ENCODE measurements at places on chromosomes 6 and 20.

- no peak for DNase-seq
These were observed 51.2 kb upstream of the FANCE start for GRCh38 chr6:35400901-35401311.

DNA sequence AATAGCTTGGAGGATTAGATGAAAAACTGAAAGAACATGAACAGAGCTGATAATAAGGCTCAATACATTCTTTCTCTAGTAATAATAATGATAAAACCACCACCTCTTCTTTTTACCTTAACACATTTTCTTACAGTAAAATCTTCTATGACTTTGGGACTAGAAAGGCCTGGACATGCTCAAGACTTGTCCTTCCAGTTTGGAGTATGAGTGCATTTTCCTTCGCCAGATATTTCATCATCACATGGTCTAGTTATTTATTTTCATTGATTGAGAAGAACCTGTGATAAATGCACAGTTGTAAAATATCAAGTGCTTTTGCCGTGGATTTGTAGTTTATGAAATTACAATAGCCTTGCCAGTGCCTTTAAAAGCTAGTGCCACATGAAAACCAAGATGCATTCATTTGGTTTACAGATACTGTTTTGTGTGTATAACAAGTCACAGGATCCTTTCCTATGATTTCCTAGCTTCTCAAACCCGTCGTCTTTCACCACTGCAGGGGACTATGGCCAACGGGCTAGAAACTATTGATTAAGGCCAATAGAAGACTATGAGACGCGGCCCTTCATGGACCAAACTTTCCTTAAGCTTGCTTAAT is 200.2 kb upstream of the ZNF217 start:
- DNase-seq, result no peak

- peak; percentile 75 for DNase-seq
These were observed 84.0 kb upstream of the TULP1 start for GRCh38 chr6:35596448-35597442.

- no peak for DNase-seq
These were observed 558.2 kb upstream of the CITED2 start for GRCh38 chr6:139932671-139933070.

DNA sequence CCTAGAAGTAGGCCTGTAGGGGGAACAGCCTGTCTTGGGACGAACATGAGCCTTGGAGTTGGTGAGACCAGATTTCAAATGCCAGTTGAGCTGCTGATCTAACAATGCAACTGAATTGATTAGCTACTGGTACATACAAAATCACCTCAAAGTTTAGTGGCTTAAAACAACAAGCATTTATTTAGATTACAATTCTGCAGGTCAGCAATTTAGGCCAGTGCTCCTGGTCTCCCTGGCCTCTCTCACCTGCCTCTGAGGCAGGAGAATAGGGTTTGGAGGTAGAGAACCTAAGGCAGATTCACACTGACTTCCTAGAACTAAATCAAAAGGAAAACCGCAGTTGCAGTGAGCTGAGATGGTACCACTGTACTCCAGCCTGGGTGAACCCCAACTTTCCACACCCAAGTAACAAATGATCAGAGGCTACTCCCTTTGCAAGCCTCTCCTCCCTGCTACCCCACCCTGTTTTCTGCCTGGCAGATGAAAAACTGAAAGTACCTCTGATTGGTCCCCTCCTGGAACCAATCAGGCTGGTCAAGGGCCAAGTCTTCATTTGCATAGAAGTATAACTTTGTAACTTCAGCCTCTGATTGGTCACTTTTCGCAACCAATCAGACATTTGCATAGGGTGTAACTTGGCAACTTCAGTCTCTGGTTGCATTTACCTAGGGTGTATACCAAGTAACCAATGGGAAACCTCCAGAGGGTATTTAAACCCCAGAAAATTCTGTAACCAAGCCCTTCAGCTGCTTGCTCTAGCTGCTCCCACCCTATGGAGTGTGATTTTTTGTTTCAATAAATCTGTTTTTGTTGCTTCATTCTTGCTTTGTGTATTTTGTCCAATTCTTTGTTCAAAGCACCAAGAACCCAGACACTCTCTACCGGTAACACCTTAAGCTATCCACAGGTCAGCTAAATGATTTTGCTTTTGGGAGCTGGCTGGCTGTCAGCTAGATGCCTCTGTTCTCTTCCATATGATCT is 8.1 kb upstream of the UBR2 start:
- DNase-seq, result no peak

- no peak for DNase-seq
These were observed 236.3 kb downstream of the EPHA7 start for GRCh38 chr6:93182938-93183479.

DNA sequence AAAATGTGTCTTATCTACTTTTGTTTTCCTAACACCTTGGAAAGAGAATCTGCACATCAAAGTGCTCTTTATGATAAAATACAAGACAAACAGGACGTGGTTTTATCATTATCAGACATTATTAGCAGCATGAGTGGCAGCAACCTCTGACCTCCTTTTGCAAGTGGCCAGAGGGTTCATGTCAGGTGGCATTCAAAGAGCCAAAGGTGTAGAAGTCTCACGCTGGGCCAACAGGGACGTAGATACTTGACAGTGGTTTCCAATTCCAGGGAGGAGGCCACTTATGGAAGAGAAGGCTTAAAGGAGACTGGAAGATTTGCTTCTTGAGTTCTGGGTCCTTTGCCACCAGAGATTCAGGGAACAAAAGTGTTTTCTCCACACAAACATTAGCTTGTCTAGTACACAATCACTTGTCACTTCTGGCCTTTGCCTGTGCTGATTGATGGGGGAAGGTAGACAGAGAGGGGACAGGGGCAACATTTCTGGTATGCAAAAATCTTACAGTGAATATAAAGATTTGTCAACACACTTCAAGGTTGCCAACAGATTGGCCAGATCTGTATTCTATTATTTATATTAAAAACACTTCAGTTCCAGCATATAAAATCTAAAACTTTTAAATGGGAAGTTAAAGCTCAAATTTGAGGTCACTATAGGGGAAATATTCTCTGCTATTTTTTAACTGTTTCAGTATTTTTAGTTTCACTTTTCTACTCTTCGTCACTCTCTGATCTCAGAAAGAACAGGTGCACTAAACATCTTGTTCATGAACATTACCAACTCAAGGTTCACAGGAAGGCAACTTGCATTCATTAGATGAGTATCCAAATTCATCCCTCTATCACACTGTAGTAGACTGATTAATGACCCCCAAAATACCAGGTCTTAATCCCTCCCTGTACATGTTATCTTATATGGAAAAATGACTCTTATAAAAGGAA is 52.1 kb upstream of the FBXO30 start:
- no peak for DNase-seq

GRCh38 chr6:5172041-5172653 is 87.0 kb downstream of the PPP1R3G start:
- DNase-seq, result no peak

DNA sequence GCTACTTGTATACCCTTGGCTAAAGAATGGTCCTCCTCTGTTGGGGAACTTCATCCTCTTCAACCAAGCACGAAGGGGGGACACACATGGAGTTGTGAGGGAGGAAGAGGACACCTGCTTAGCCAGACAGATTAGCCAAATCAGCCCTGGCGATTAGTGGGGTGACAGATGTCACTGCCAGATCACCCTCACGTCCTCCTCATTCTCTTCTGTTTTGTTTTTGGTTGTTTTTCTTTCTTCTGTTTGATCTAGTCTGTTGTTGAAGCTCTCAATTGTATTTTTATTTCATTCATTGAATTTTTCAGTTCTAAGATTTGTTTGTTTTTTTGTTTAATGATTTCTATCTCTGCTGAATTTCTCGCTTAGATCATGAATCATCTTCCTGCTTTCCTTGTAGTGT is 27.5 kb upstream of the NKX2-4 start:
- no peak for DNase-seq

DNA sequence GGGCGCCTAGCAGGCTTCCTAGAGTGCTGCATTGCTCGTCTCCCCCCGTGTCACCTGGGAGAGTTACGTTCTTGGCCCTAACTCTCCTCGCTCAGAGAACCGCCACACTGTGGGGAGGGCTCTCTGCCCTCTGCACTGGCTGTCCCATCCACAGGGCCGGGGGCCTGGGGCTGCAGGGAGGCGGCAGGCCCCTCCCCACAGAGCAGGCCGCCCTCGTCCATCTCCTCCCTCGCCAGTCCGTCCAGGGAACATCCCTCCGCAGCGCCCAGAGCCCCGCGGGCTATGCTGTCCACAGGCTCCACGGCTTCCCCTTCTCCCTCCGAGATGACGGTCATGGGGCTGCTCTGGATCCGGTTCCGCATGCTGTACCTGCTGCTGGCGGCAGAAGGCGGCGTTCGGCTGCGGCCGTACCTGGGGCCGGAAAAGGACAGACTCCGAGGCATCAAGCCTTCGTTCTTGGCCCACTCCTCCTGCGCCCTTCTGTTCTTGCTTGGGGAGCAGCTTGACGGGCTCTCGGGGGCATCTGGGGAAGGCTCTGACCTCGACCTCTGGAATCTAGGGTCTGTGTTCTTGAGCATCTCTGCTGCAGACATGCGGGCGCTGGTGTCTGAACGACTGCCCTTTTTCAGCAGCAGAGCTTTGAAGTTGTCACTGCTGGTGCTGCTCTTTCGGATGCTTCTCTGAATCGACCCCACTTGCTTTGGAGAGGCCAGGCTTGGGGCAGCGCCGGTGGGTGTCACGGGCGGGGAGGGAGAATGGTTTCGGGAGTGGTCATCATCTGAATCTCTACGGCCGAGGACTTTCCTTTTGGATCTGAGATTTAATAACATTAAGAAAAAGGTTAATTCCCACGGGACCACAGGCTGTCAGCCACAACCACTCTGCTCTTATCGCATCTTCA is 20.2 kb downstream of the HEBP2 start:
- no peak for DNase-seq

DNA sequence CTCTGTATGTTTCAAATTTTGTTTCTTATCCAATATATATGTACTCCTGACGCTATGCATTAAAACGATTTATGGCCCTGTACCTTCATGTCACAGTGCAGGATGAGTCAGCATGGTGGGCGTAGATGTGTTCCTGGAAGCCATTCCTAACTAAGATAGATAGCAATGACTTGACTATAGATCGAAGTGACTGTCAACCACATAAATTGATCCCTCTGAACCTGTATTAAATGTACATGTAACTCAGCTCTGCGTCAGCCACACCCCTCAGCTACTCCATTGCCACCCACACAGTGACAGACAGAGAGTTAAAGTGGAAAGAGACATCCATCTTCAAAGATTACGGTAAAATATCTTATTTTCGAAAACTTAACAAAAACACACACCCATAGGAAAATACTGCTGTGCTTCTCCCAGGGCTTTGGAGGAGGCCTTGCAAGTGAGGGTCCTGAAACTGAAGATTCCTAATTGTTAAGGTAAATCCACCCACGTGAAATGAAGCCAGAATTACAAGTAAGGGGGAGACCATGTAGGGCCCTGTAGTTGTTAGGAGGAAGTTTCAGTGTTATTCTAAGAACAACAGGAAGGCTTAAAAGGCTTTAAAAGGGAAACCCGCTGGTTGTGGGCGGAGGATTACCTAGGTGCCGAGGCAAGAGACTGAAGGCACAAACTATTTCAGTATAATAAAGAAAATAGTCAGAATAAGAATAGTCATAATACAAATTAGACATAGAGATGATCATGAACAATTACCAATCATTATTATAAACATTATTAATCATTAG is 10.3 kb upstream of the RAD21L1 start:
- DNase-seq, result no peak

DNA sequence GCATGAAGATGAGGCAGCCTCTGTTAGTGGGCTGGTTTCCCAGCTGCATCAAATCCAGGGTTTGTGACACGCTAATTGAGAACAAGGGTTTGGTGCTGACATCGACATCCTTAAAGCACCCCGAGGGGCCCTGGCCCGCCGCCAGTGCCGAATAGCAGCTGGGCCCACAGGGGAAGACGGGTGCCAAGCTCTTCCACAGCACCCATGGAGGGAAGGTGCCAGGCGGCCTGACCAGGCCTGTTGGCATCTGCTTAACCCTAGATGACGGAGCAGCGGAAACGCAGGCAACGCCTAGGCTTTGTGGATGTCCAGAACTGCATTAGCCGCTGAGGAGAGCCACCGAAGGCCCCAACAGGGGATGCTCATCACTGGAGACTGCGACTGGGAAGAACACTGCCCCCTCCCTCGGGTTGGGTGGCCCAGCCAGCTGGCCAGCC is 16.0 kb downstream of the UQCC2 start:
- DNase-seq, result no peak

GRCh38 chr6:34273242-34273805 is 24.5 kb upstream of the SMIM29 start:
- DNase-seq, result no peak

- no peak for DNase-seq
These were observed 12.1 kb downstream of the APMAP start for GRCh38 chr20:24980291-24981053.
